ENCODE measurements at places on chromosomes 12 and 14. TPM values are rescaled to one million over a fixed set of nuclear protein-coding genes. Genes with fewer than 3 reads are reported as not detected.

The SOX5 gene
- total RNA-seq = 1.3 TPM

The ADAM20 gene
- 1.2 TPM for total RNA-seq

The IFNG-AS1 gene
- not detected for total RNA-seq

The HCAR1 gene
- not detected for total RNA-seq

The B4GALNT3 gene
- total RNA-seq = not detected

The GLS2 gene
- 0.22 TPM for total RNA-seq

The SLCO1C1 gene
- total RNA-seq = 2.5 TPM

The ASCL1 gene
- total RNA-seq = not detected

The FCF1 gene
- total RNA-seq = 72.6 TPM

The DIO2 gene
- total RNA-seq = 0.13 TPM

The DNAH10 gene
- total RNA-seq = under 0.01 TPM

The ITGA7 gene
- total RNA-seq = 0.57 TPM

The CISTR gene
- not detected for total RNA-seq

The TRMT5 gene
- total RNA-seq = 15.8 TPM

The FAM186B gene
- 0.43 TPM for total RNA-seq

The FLVCR2 gene
- total RNA-seq = 0.66 TPM

The PDE3A gene
- 106 TPM for total RNA-seq

The CLEC1A gene
- total RNA-seq = 10.6 TPM

The FOXA1 gene
- total RNA-seq = 0.13 TPM

The GALNT16 gene
- 0.07 TPM for total RNA-seq

The MYF6 gene
- not detected for total RNA-seq

The NKX2-8 gene
- total RNA-seq = not detected

The SRRM4 gene
- total RNA-seq = not detected

The KLRF1 gene
- total RNA-seq = 0.27 TPM

The MYRFL gene
- total RNA-seq = 0.40 TPM

The PPM1H gene
- 2.0 TPM for total RNA-seq

The CLEC4A gene
- total RNA-seq = 0.14 TPM

The TTC9 gene
- total RNA-seq = 0.13 TPM

The LAG3 gene
- total RNA-seq = 0.14 TPM

The PLEKHD1 gene
- total RNA-seq = 0.07 TPM

The GXYLT1 gene
- total RNA-seq = 37.0 TPM
